ENCODE measurements at places on chromosomes 1 and 21.

DNA sequence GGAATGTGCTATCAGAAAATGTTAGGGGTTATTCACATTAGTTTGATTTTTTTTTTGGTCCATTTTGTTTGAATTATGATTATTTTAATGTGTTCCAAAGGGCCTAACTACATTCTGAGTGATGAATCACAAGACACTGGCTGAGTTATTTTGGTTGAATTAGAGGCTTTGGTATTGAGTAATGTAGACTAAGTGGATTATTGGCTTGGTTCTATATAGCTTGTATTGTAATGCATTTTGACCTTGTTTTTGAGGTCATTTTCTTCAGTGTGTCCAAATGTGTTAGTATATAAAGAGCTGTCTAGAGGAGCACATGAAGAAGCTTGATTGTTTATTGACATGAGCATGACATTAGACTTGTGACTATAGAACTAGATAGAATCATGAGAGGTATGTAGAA is 3.4 kb downstream of the ZNF326 start:
- peak; percentile 51 for DNase-seq

GRCh38 chr1:13930151-13930550 is 230.2 kb downstream of the PRDM2 start:
- no peak for DNase-seq

DNA sequence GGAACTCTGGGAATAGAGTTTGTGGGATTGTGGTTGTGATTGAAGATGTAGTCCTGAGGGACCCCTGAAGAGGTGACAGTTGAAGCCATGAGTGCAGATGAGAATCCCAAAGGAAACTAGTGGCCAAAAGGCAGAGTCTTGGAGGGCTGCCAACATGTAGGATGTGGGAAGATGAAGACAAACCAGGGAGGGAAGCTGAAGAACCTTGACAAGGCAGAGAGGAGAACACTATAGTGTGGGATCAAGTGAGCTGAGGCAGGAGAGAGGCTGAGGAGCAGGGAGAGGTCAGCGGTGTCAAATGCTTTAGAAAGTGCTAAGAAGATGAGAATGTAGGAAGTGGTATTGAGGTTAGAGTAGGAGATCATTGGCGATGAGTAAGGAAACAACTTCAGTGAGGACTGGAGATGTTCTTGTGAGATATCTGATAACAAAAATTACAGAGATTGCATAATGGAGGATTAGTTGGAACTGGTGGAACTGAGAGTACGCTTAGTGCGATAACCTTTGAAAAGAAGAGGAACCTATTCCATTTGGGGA is 88.5 kb upstream of the VCAM1 start:
- peak; percentile 99 for DNase-seq

DNA sequence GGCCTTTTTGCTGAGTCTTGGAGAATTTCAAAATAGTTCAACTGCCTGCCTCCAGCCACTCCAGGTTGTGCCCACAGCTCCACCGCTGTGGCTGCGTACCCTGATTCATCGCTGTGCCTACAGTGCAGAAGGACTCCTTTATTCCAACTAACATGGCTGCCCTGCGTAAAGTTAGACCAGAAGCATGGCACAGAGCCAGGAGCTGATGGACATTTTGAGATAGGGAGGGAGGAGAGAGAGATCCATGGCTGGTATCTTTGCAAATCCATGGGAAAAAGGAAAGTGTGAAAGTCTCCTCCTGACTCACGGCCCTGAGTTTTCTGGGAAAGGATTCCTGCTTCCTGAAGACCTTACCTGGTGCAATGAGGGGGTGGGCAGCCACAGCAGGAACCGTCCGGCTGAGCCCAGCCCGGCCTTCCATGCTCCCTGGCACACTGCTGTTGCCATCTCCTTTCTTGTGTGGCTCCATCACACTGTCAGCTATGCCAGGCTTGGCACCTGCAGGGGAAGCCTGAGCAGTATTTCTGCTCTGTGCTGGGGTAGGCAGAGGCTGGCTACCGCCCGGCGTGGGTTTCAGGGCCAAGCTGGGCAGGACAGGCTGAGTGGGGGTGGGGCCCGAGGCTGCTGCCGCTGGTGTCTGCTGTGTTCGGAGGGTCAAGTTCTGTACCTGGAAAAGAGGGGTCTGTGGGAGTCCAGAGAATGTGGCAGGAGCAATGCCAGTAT is 46.0 kb upstream of the A3GALT2 start:
- DNase-seq = no peak

DNA sequence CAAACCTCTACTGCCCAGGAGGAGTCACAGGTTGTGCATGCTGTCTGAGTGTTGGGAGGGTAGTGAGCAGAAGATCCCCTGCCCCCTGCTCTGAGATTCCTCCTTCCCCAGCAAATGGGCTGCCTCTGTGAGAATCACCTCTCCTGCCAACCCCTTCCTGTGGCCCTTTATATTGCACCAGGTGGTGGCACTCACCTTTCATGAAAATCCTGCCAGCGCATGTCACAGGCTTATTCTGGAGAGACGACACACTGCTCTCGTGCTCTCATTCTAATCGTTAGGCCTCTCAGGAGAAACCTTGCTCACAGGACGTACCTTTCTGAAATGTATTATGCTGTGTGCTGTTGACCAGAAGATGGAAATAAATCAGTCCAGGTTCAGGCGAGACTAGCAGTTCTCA is 113.7 kb downstream of the RGL1 start:
- no peak for DNase-seq

DNA sequence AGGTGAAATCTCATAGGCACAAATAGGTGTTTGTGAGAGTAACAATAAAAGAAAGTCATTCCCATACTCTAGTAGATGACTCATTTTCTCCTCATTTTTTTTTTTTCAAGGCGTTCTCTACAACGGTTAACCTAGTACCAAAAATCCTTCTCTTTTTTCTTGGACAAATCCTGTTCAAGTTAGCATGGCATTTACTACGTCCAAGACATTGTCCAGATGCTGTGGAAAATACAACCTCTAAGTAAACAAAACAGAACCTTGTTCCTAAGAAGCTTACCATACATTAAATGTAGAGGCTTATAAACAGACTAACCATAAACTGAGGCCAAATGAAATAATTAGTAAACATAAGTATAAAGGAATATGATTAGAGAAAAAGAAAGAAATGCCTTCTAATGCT is 76.2 kb upstream of the RGS4 start:
- no peak for DNase-seq

DNA sequence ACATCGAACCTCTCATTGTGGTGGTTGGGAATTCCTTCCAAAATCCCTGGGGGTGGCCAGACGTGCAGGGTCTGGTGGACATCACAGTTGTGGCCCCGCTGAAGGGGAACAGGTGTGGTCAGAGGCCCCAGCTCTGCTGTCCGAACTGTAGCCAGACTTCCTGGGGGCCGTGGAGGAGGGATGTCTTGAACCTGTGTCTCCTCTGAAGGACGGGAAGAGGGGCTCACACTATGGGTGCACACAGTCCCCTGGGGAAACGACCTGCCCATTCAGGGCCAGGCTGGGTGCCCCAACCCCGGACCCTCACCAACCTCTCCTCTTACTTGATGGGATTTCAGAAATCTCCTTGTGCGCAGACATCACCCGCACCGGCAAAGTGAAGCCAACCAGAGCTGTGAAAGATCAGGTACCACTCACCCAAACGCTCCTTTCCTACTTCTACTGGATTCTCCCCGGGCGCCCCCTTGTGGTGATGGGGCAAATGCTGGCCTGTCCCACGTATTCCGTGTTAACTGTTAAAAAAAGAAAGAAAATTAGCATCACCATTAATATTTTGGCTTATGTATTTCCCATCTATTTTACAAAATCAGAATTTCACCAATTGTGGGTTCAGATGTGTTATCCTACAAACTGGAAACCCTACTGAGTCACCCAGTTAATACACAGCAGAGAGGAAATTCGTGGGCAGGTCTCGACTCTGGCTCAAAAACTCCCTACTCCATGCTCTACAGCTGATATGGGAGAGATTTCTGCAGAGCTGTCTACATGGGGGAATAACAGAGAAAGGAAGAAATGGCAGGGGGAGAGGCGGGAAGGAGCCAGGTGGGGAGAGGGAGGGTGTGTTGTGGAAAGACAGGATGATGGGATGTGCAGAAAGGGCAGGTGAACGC is 28.1 kb downstream of the PADI4 start:
- peak; percentile 69 for DNase-seq

GRCh38 chr21:33232291-33233034 is 2.7 kb downstream of the IFNAR2 start:
- DNase-seq = no peak

DNA sequence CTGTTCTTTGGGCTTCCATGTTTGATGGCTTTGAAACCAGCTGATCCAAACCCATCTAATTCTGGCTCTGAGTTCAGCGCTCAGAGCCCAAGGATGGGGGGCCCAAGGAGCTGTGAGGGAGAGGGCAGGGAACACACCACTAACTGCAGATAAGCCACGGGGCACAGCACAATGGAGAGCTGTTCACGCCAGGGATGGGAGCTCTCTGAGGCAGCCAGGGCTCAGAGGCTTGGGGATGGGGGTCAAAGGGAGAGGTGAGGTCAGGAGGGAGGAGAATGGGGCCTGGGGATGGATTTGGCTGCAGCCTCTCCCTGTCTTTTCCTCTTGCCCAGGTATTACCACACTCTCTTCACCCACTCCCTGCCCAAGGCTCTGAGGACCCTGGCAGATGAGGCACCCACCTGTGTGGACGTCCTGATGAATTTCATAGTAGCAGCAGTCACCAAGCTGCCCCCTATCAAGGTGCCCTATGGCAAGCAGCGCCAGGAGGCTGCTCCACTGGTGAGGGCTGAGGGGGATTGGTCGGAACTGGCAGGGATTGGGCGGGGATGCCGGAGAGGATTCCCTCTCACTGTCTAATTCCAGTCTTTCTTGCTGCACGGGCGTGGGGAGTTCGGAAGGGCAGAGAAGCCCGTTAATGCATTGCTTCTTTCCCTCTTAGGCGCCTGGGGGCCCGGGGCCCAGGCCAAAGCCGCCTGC is 11.3 kb downstream of the SLC30A2 start:
- no peak for DNase-seq

DNA sequence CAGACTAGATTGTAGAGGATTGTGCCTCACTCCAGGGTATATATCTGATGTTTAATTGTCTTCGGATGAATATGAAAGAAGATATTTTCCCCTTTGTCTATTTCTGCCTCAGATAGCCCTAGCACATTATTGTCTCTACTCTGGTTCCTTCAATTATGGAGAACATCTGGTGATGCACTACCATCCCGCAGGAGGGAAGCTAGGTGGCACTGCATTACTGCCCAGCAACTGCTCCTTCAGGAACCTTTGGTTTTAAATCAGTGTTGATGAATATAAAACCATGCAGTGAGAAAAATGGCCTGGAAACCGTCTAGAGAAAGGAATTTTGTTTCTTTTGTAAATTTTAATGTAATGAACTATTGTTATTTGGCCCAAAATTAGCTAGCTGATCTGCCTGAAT is 68.5 kb downstream of the GPR88 start:
- DNase-seq = peak; percentile 78

GRCh38 chr1:94304553-94304952 is 67.2 kb upstream of the ARHGAP29 start:
- peak; percentile 21 for DNase-seq

Measured in EH (cell line).